ENCODE measurements at places on chromosomes 1 and 21. TPM values are rescaled to one million over a fixed set of nuclear protein-coding genes. Genes with fewer than 3 reads are reported as not detected.

DNA sequence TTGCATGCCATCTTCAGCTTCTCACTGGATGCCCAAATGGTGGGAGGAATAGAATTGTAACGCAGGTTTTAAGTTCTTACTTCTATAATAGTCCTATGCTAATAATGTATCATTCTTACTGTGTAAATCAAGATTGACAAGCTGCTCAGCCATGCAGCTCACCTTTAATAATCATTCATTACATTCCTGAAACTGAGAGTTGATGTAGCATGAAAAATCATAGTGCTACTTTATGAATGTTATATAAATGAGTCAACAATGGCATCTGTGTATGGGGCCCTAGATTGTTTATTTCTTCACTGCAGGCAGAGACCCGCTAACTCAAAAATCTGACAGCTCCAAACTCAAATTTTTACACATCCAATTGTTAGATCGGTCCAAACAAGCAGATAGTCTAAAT lies 34.4 kb downstream of the FH start:
- DNase-seq: no peak

GRCh38 chr1:246281639-246282038 lies 225.4 kb downstream of the SMYD3 start:
- no peak for DNase-seq

DNA sequence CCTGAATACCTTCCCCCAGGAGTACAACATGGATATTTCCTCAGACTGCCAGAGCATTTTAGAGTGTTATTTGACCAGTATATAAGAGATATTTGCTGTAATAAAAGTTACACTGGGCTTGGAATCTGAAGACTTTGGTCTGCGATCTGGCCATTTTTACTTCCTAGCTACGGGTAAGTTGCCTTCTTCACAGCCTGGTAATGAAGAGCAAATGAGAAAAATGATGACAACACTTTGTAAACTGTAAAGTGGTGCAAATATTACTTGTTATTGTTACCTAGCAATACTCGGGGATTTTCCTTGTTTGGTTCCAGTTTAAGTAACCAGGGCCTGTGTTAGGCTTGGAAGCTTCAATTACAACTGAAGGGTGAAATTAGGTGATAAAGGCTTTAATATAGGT lies 180.8 kb upstream of the LMO4 start:
- DNase-seq: no peak

GRCh38 chr1:98121646-98122045 lies 200.8 kb upstream of the DPYD start:
- DNase-seq: no peak

GRCh38 chr21:31266241-31266640 lies 77.8 kb downstream of the TIAM1 start:
- no peak for DNase-seq

The S100A5 gene
- 1.5 TPM for total RNA-seq

The CLCNKB gene
- total RNA-seq: not detected

The ILDR2 gene
- total RNA-seq: 3.9 TPM
